ENCODE measurements at places on chromosomes 16 and 17.

GRCh38 chr17:55420067-55420775, 1.4 kb downstream of the MMD start:
- no peak overlapping the region for H3K27ac ChIP-seq
- no peaks in the 10 kb centered on the region for H3K36me3 ChIP-seq
- H3K27me3 ChIP-seq, result peaks cover 15% of the 10 kb centered on the region
- H3K4me3 ChIP-seq, result peak overlapping the region; percentile 89
- peaks cover 8% of the 10 kb centered on the region for H3K4me1 ChIP-seq
- DNase-seq, result no peak

DNA sequence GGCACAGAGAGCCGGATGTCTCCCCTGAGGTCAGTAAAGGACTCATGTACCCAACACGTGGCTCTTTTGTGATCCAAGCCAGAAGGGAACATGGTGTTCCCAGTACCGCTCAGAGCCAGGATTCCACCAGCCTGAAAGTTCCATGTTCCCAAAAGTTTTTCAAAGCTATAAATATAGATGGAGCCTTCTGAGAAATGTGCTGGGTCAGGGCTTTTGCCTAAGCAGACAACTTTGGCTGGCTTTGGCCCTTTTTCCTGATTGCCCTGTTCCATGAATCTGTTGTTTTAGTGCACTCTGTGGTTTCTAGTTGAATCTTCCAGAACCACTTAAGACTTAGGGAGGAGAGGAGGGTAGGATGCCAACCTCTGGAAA, 128.5 kb upstream of the HS3ST2 start:
- H3K4me1 ChIP-seq, result peaks cover 5% of the 10 kb centered on the region
- H3K27me3 ChIP-seq, result no peaks in the 10 kb centered on the region
- no peaks in the 10 kb centered on the region for H3K36me3 ChIP-seq
- H3K27ac ChIP-seq, result no peak overlapping the region

GRCh38 chr16:87675111-87675719, 72.9 kb downstream of the JPH3 start:
- DNase-seq, result no peak
- H3K27me3 ChIP-seq, result peaks cover 12% of the 10 kb centered on the region
- no peak overlapping the region for H3K27ac ChIP-seq
- no peaks in the 10 kb centered on the region for H3K36me3 ChIP-seq
- H3K4me1 ChIP-seq, result no peaks in the 10 kb centered on the region
- no peak overlapping the region for H3K4me3 ChIP-seq

- H3K36me3 ChIP-seq, result no peaks in the 10 kb centered on the region
- peaks cover 19% of the 10 kb centered on the region for H3K27me3 ChIP-seq
- DNase-seq, result no peak
- H3K27ac ChIP-seq, result no peak overlapping the region
- peaks cover 3% of the 10 kb centered on the region for H3K4me1 ChIP-seq
- no peak overlapping the region for H3K4me3 ChIP-seq
Observed at GRCh38 chr17:55340686-55341085, 75.9 kb downstream of the HLF start.

GRCh38 chr16:84356591-84357116, 11.7 kb upstream of the ATP2C2 start:
- H3K4me3 ChIP-seq, result no peak overlapping the region
- peak; percentile 52 for DNase-seq
- H3K4me1 ChIP-seq, result peaks cover 14% of the 10 kb centered on the region
- no peaks in the 10 kb centered on the region for H3K36me3 ChIP-seq
- H3K27me3 ChIP-seq, result peaks cover 4% of the 10 kb centered on the region

DNA sequence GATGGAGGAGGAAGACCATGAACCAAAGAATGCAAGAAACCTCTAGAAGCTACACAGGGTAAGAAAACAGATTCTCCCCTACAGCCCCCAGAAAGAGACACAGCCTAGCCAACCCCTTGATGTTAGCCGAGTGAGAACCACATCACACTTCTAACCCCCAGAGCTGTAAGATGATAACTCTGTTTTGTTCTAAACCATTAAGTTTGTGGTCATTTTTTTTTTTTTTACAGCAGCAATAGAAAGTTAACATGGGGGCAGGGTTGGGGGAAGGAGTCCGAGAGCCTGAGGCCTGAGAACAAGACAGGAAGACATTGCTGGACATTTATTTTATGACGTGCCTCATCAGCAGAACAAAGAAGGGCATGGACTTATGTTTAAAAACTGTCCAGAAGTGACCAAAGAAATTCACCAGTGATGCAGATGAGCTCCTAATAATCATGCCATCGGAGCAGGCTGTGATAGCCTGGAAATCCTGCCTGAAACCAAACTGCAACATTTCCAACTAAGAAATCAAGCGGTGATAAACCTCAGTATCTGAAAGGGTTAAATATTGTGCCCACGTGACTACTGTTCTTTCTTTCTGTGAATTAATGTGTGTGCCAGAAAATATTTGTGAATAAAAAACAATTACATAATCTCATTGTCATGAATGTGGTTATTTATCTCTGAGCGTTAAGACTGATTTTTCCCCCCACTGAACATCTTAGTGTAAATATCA, 1.1 kb downstream of the ABCA9 start:
- no peaks in the 10 kb centered on the region for H3K36me3 ChIP-seq
- peak overlapping the region; percentile 67 for H3K27ac ChIP-seq
- peaks cover 24% of the 10 kb centered on the region for H3K4me1 ChIP-seq
- no peaks in the 10 kb centered on the region for H3K27me3 ChIP-seq
- no peak for DNase-seq

DNA sequence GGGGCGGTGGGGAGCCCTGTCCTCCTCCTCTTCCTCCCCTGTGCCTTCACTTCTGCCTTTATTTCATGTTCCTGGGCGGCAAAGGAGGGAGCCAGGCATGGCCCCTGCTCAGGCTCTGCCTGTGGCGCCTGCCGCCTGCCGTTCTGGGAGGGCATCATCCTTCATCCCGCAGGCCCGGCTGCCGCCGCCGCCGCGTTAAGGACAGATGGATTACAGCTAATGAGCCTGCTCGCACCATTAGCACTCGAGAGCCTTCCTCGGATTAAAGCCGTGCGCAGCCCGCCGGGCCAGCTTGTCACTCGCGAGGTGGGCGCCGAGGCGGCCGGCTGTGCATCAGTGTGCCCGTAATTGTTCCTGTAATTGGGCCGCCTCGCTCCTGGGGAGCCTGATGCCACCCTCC, 127.7 kb upstream of the GSE1 start:
- H3K4me3 ChIP-seq, result no peak overlapping the region
- DNase-seq, result no peak
- H3K4me1 ChIP-seq, result no peaks in the 10 kb centered on the region
- H3K36me3 ChIP-seq, result no peaks in the 10 kb centered on the region

DNA sequence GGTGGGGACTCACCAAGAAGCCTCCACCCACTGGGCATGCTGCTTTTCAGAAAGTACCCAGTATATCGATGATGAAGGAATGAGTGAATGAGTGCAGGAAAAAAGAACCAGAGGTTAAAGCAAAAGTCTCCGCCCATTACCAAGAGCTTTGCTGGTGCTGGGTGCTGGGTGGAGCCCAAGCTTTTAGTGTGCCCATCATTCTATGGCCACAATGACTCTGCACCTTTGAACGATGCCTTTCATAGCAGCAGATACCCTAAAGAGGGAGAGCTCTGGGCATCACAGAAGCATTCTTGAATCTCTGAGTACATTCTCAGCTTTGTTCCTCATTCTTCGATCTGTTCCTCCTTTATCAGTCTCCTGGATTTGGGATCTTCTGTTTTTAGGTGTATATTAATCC, 450.7 kb upstream of the CCL2 start:
- no peaks in the 10 kb centered on the region for H3K36me3 ChIP-seq
- no peak for DNase-seq
- no peak overlapping the region for H3K27ac ChIP-seq

DNA sequence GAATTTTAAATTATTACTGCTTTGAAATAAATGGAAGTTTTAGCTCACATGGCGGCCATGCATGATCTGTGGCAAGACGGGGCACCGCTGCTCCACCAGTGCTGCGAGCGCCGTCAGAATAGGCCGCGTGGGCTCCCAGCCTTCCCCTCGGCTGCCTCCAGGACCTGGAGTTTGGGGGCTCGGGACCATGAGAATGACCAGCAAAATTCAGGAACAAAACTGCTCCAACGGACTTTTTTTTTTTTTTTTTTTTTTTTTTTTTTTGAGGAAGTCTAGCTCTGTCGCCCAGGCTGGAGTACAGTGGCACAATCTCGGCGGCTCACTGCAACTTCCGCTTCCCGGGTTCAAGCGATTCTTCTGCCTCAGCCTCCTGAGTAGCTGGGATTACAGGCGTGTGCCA, 38.3 kb upstream of the AKAP1 start:
- no peaks in the 10 kb centered on the region for H3K36me3 ChIP-seq
- no peak overlapping the region for H3K4me3 ChIP-seq
- H3K4me1 ChIP-seq, result no peaks in the 10 kb centered on the region
- peaks cover 21% of the 10 kb centered on the region for H3K27me3 ChIP-seq

DNA sequence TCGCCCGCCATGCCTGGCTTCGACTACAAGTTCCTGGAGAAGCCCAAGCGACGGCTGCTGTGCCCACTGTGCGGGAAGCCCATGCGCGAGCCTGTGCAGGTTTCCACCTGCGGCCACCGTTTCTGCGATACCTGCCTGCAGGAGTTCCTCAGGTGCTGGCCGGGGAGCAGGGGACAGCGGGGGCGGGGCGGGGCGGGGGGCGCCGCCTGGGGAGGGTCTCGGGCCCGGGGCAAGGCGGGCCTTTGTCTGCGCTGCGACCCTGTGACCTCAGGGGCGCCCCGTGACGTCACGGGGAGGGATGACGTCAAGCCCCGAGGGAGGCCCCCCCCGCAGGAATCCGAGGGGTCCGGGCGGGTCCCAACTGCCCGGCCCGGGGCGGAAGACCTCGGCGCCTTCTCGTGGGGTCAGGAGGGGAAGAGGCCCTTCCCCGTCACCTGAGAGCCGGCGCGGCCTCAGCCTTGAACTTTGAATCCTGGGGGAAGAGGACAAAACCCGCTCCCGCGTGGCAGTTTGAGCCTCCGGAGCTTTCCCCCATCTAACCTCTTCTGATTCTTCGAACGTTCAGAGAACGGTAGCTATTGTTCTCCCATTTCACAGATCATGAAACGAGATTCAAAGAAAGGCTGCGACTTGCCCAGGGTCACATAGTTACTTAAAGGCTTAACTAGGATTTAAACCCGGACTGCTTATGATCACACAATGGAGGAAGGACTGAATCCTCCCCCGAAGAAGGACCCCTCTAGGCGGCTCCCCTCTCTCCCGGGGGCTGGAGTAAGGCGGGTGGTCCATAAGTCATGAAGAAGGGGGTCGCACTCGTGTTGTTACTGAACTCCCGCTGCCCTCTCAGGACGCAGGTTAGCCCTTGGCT, 527 bp downstream of the TRAF4 start:
- H3K4me3 ChIP-seq, result peak overlapping the region; percentile 80
- H3K4me1 ChIP-seq, result peaks cover 28% of the 10 kb centered on the region
- no peaks in the 10 kb centered on the region for H3K27me3 ChIP-seq
- DNase-seq, result peak; percentile 90
- H3K36me3 ChIP-seq, result peaks cover 26% of the 10 kb centered on the region

GRCh38 chr16:19377864-19378263, 39.8 kb upstream of the TMC5 start:
- H3K4me1 ChIP-seq, result no peaks in the 10 kb centered on the region
- no peak overlapping the region for H3K27ac ChIP-seq
- no peak for DNase-seq
- H3K36me3 ChIP-seq, result no peaks in the 10 kb centered on the region
- H3K4me3 ChIP-seq, result no peak overlapping the region
- peaks cover 5% of the 10 kb centered on the region for H3K27me3 ChIP-seq

DNA sequence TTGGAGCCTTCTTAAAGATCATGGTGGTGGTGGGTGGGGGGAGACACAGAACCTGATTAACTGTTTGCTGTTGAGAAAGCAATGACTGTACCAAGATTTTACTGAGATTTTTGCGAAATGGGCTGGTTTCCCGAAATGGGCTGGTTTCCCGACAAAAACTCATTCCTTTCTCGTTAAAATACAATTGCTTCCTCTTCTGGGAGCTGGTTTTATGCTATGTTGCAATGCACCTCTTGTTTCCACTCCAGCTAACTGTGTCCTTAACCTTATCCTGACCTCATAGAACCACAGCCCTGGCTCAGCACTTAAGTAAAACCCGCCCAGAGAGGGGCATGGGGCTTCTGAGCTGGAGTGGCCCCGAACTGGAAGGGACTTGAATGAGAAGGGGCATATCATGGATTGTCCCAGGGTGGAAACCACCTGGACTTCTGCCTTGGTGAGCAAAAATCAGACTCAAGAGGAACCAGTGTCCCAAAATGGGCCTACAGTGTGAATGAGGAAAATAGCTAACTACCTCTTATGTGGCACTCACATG, 20.9 kb downstream of the FAM20A start:
- H3K4me1 ChIP-seq, result peaks cover 62% of the 10 kb centered on the region
- peaks cover 3% of the 10 kb centered on the region for H3K36me3 ChIP-seq
- H3K27me3 ChIP-seq, result no peaks in the 10 kb centered on the region

GRCh38 chr17:82502207-82502606, 17.3 kb upstream of the FOXK2 start:
- H3K4me1 ChIP-seq, result peaks cover 8% of the 10 kb centered on the region
- DNase-seq, result peak; percentile 62
- no peaks in the 10 kb centered on the region for H3K36me3 ChIP-seq
- H3K4me3 ChIP-seq, result no peak overlapping the region
- H3K27me3 ChIP-seq, result no peaks in the 10 kb centered on the region

DNA sequence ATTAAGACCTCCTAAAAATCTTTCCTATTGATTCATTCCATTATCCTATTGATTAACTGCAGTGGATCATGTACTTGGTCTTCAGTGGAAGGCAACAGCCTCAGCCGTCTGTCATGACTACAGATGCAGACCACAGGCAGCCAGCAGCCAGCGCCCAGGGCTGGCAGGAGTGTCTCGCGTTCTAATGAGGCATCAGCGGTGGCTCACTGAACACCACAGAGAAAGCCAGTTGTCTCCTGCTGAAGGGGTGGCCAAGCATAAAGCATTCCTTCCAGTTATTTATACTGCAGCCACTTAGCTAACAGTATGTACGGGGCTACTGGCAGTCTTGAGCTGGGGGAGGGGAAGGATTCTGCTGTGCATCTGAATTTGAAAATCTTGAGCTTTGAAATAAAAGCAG, 214.3 kb downstream of the IRX3 start:
- H3K4me3 ChIP-seq, result no peak overlapping the region
- peaks cover 4% of the 10 kb centered on the region for H3K4me1 ChIP-seq
- H3K27me3 ChIP-seq, result no peaks in the 10 kb centered on the region
- H3K36me3 ChIP-seq, result no peaks in the 10 kb centered on the region
- DNase-seq, result no peak

- peak overlapping the region; percentile 94 for H3K27ac ChIP-seq
- H3K36me3 ChIP-seq, result peaks cover 5% of the 10 kb centered on the region
- peak overlapping the region; percentile 100 for H3K4me3 ChIP-seq
- peak; percentile 68 for DNase-seq
Observed at GRCh38 chr17:39462631-39463375, 1.5 kb downstream of the CDK12 start.

GRCh38 chr17:80899402-80900268, 92.0 kb upstream of the CHMP6 start:
- H3K27ac ChIP-seq, result no peak overlapping the region
- H3K4me3 ChIP-seq, result no peak overlapping the region
- peaks cover 6% of the 10 kb centered on the region for H3K36me3 ChIP-seq
- H3K4me1 ChIP-seq, result peaks cover 3% of the 10 kb centered on the region
- no peaks in the 10 kb centered on the region for H3K27me3 ChIP-seq

GRCh38 chr16:24820522-24820921, 25.2 kb upstream of the SLC5A11 start:
- peaks cover 14% of the 10 kb centered on the region for H3K4me1 ChIP-seq
- no peak overlapping the region for H3K4me3 ChIP-seq
- peaks cover 82% of the 10 kb centered on the region for H3K36me3 ChIP-seq
- H3K27ac ChIP-seq, result peak overlapping the region; percentile 43

- H3K27me3 ChIP-seq, result no peaks in the 10 kb centered on the region
- H3K36me3 ChIP-seq, result peaks cover 50% of the 10 kb centered on the region
- no peaks in the 10 kb centered on the region for H3K4me1 ChIP-seq
- H3K4me3 ChIP-seq, result no peak overlapping the region
Observed at GRCh38 chr16:88624481-88624880, 13.9 kb upstream of the IL17C start.

GRCh38 chr16:7086822-7087616, 245.6 kb upstream of the RBFOX1 start:
- no peaks in the 10 kb centered on the region for H3K4me1 ChIP-seq
- no peak overlapping the region for H3K27ac ChIP-seq
- no peak overlapping the region for H3K4me3 ChIP-seq
- H3K27me3 ChIP-seq, result no peaks in the 10 kb centered on the region
- no peak for DNase-seq

Measured in osteoblast (primary cell).